ENCODE measurements at places on chromosomes 6 and 20.

DNA sequence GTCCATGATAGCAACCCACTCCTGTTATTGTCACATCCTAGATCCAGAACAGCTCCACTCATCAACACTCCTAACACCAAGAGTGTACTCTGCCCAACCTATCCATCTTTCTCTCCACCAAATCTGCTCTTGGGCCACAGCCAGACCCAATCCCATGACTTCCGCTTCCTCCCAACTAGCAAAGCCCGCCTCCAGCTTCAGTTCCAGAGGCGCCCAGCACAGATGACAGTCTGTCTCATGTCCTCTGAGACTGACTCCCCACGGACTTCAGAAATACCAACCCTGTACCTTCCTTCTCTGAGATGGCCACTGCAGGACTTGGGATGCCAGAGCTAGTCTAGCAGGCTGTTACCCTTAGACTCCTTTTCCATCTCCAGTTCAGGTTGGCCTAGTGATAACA is 48.6 kb downstream of the DTNBP1 start:
- no peak for DNase-seq

GRCh38 chr6:148457137-148457842 is 114.7 kb downstream of the SASH1 start:
- no peak for DNase-seq

- no peak for DNase-seq
Measured at GRCh38 chr20:34089655-34090345, 22.2 kb downstream of the EIF2S2 start.

- DNase-seq, result no peak
Measured at GRCh38 chr6:7859591-7859990, 51.0 kb downstream of the TXNDC5 start.

DNA sequence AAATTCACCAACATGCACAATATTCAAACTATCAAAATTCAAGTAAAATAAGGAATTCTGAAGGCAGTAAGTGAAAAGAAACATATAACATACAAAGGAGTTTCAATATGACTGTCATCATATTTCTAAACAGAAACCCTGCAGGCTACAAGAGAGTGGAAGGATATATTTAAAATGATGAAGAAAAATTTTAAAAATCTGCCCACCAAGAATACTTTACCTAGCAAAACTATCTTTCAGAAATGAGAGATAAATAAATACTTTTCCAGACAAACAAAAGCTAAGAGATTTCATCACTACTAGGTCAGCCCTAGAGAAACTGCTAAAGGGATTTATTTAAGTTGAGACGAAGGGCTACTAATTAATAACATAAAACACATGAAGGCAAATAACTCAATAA is 73.8 kb upstream of the MANEA start:
- no peak for DNase-seq

DNA sequence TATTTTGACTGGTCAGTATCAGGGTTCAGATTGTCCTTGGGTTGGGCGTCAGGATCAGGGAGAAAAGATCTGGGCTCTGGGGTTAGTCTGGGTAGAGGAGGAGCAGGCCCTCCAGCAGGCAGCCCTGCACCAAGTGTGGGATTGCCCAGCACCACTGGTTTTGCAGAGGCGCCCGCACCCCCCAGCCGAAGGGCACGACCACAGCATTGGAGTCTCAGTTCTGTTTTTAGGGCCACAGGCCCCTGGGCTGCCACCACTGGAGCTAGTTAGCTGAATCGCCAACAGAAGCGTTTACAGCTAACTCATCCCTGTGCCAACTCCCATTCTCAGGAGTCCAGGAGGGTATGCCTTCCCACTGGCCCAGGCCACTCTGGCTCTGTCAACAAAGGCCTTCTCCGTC is 84.2 kb downstream of the TCP11 start:
- DNase-seq, result no peak

DNA sequence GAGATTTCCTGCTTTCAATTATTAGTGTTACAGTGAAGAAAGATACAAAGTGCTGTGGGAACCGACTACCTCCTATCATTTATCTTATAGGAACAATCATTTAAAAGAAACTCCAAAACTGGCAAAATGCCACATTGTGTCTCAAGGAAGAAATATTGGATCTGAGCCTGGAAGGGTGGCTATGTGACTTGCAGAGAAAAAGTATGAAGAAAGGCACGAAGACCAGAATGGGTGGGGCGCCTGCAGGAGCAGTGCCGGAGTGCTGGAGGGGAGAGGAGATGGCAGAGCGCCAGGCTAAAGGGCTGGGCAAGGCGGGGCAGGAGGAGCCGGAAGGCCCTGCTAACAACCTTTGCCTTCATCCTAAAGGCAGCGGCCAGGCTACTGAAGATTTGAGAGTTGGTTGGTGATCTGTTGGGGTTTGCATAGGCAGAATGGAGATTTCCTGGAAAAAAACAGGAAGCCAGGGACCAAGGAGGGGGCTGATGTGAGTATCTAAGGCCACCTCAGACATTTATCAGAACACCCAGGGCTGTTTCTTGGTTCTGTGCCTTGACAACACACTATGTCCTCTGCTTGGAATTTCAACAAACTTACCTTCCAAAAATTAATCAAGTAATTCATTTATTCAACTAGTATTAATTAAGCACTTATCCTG is 125.6 kb downstream of the MAFB start:
- DNase-seq, result no peak

DNA sequence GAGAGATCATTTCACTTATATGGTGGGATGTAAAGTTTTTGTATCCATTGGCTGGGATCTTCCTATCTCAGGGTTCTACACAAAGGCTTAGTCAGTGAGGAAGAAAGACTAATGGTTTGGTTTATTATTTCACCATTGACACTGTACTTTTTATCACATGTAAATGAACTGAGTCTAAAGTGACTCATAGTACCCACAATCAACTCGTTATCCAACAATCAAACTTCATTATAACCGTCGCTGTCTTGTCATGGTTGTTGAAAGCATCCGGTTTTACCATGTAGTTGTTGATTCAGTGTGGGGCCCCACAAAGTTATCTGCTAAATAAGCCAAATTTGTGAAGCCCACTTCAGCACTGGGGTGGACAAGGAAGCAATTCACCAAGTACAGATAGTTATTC is 55.8 kb upstream of the MTRF1L start:
- DNase-seq, result no peak

DNA sequence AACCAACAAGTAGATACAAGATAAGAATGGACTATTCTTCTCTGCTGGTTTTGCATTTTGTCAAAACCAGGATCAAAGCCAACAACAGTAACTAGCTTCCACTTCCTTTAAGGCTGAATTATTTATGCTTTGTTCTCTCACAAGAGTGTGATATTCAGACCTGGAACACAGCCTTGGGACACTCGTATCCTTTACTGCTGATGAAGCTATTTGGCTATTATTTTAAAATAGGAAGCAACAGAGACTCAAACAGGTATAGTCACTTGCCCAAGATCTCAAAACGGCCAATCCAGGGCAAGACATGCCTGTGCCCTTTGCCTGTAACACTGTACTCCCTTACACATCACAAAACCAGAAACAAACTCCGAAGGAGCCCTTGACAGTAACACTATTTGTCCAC is 19.9 kb downstream of the SPTLC3 start:
- no peak for DNase-seq

- no peak for DNase-seq
Measured at GRCh38 chr6:129846761-129847160, 14.4 kb downstream of the TMEM244 start.

GRCh38 chr6:98981473-98981872 is 33.7 kb upstream of the FBXL4 start:
- no peak for DNase-seq

DNA sequence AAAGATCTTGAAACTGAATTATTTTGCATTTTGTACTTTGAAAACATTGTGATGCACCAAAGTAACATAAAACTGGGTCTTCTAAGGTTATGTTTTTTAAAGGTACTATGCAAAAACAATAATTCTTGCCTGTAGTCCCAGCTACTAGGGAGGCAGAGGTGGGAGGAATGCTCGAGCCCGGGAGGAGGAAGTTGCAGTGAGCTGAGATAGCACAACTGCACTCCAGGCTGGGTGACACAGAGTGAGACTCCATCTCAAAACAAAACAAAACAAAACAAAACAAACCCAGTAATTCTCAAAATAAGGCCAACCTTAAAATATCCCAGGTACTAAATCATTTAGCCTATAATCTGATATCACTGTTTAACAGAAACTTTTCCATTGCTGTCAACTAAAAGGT is 269.6 kb downstream of the KHDC1L start:
- DNase-seq, result no peak
